ENCODE measurements at places on chromosomes 7 and 10. TPM values are rescaled to one million over a fixed set of nuclear protein-coding genes. Genes with fewer than 3 reads are reported as not detected.
A peak's percentile ranks its signal among the peaks of the same experiment; 100 is the strongest.

DNA sequence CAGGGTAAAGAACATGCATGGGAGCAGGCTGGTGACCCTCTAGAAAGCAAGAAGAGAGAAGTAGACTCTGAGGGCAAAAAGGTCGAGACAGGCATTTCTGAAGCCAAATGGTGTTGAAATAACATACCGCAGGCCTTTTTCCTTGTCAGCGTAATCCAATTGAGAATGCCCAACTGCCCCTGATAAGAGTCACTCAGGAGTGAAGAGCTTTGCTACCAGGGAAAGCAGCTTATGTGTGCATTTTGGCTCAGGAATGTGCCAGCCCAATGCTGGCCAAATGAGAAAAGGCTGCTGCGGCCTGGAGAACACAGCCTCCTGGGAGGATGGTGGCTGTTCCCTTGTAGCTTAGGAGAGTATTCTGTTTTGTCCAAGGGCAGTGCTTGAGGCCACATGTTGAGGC is 61.4 kb upstream of the NFKB2 start:
- peak; percentile 33 for DNase-seq

DNA sequence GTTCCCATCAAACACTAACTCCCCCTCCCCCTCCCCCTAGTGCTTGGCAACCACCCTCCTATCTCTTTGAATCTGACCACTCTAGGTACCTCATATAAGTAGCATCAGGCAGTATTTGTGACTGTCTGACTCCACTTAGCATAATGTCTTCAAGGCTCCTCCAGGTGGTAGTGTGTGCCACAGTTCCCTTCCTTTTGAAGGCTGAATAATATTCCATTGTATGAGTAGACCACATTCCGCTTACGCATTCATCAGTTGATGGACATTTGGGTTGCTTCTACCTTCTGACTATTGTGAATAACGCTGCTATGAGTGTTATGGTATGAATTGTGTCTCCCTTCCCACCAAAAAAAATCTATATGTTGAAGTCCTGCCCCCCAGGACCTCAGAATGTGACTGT is 89.6 kb downstream of the PRKAG2 start:
- DNase-seq = no peak

GRCh38 chr7:78412216-78412858 is 613.8 kb downstream of the PHTF2 start:
- DNase-seq = no peak

DNA sequence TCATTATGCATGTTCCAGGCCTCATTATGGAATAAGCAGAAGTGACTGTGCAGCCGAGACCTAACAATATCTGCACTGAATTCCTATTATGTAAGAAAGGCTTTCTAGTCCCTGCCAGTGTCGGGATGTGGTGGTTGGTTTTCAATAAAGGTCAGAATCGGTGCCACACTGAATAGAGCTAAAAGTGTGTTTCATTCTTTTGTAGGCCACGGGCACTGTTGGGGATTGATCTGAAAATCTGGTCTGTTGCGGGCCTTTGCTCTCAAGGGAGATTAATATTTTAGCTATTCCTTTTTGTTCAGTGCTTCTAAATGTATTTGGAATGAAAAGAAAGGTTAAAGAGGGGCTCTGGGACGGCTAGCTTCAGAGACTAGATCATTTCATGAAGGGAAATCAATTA is 559.4 kb upstream of the GALNT17 start:
- no peak for DNase-seq

DNA sequence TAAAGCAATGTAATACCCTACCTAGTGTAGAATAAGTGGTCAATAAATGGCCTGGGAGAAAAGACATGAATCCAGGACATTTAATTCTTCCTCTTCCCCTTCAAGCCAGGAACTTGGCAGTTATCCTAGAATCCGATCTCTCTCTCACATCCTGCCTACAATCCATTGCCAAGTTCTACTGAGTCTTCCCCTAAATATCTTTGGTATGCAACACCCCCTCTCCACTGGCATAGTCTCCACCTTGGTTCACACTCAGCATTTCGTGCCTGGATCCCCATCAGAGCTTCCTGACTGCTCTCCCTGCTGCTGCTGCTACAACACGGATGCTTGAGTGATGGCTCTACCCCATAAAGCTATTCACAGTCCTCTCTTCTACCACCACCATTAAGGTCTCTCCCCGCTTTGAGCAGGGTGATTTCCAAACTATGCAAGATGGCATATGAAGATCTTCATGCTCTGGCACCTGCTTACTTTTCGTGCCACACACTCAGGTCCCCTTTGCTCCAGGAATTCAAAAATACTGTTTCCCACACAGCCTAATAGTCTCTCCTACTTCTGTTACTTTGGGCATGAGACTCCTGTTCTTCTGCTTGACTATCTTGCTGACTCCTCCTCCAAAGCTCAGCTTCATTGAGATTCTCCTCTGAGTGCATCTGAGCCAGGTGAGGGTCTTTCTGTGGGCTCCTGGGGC is 4.8 kb downstream of the ANK3 start:
- peak; percentile 29 for DNase-seq

The PTER gene
- 11.8 TPM for total RNA-seq

DNA sequence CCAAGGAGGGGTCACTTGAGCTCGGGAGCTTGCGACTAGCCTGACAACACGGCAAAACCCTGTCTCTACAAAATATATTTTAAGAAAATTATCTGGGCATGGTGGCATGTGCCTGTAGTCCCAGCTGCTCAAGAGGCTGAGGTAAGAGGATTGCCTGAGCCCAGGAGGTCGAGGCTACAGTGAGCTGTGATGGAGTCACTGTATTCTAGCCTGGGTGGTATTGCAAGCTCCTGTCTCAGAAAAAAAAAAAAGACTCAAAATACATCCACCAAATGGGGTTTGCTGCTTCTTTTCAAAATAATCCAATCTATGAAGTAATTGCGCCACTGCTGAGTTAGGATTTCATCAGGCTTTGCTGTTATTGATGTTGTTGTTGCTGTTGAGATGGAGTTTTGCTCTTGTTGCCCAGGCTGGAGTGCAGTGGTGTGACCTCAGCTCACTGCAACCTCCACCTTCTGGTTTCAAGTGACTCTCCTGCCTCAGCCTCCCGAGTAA is 11.1 kb upstream of the VIM start:
- DNase-seq = no peak

DNA sequence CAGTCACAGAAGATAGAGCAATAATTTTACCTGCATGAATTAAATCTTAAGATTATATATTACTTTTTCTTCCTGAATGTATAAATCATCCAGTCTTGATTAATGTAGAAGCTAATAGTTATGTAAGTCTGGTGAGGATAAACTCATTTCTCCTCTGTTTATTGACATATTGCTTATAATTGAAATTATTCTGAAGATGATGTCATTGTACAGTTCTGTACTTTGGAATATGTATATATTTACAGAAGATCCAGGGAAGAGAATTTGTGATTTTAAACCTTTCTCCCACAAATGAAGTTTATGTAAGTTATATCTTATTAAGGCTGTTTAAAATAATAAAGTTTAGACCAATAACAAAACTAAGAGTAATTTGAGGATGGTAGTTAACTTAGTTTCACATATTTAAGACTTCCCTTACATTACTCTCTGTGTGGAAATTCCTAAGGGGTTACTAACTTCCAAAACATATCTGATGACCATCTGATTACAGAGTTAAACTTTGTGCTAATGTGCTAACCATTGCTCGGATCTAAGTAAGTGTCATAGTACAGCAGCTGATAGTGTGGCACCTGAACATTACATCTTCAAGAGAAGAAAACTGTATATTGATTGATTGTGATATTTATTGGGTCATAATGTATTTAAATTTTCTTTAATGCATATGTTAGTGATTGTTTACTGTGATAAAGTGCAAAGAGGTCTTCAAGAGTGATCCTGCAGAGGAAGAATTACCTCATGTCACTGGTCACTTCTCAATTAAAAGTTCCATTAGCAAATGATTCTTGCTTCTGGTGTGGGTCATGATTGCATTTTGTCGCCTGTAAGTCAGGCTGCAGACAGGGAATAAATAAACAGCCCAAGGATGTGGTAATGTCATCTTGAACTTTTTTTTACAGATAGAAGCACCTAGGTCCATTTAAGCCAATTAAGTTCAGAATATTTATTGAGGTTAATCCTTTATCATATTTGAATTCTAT is 96.9 kb downstream of the UBE3C start:
- DNase-seq = no peak

The RGS10 gene
- total RNA-seq = 42.7 TPM

GRCh38 chr7:139744768-139745677 is 32.8 kb downstream of the HIPK2 start:
- DNase-seq = no peak

The EPDR1 gene
- total RNA-seq = 23.2 TPM

The PTF1A gene
- total RNA-seq = not detected

- DNase-seq = no peak
Observed at GRCh38 chr10:88515235-88515634, 67.9 kb downstream of the RNLS start.

The PCLO gene
- total RNA-seq = 7.4 TPM

DNA sequence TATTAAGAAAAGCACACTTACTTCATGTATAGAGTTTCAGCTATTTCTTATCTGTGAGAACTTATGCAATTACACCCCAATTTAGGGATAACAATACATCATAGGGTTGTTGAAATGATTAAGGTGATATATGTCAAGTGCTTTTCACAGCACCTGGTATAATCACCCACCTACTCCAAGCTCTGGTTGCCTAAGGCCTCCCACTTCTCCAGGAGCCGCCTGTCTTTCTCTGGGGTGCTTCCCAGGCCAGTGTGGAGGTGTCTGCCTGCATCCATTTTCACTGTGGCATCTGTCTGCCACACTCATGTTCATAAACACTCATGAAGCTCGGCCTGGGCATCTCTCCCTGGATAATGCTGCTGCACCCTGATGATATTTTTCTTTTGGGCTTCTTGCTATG is 250.3 kb downstream of the STK31 start:
- no peak for DNase-seq

DNA sequence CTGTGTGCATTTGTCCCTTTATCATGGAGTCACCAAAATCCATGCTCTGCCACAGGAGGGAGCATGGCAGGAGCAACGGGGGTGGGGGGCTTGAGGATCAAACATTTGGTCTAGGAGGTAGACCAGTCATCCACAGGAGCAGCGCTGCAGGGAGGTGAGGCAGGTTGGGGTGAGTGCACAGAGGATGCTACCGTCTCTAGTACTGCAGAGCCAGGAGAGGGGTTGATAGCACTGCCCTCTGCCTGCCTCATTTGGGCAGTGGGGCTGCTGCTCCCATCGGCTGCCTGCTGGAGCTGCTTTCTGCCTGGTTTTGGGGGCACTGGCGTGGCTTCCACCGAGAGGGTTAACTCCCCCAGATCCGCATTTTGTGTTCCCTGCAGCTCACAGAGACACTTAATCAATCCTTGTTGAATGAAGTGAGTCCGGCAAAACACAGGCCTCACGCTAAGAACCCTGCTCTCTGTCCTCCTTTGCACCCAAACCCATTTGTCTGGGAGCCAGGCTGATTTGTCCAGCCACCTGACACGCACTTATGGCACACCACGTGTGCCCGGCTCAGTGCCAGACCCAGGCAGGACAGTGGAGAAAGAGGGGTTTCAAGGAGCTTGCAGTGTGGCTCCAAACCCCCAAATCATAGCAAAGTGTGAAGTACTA is 527.1 kb upstream of the FOXK1 start:
- DNase-seq = no peak

- no peak for DNase-seq
Observed at GRCh38 chr10:64209561-64209960, 688.4 kb downstream of the REEP3 start.

DNA sequence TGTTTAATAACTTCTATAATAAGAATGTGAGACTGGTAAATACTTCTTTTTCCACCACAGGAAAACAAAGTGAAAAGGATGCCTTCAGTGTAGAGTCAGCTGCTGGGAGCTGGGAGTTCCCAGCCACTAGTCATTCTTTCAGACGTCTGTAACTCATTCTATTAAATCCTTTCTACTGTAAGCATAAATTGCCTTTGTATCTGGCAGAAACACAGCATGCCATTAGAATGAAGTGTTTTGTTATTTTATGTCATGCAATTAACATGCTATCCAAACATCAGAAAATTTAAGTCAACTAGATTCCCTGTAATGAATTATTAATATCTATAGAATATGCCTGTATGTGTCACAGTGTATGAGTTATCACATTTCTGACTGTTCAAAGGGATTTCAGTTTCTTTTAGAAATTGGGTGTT is 14.3 kb downstream of the BPGM start:
- no peak for DNase-seq

DNA sequence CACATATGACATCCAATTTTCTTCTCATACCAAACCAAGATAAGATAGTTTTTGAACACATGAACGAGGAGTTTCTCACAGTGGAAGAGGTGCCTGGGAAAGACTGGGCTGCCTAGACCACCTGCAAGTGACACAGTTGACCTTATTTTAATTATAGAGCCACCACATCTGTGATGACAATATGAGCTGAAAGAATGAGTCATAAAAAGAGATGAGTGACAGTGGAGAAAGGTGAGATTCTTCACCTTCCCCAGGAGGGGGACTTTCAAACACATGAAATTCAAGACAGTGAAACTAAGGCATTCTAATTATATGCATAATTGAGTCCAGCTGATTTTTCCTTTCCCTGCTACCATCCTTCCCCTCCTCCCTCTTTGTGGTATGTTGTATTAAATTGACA is 475.5 kb downstream of the NXPH1 start:
- no peak for DNase-seq

DNA sequence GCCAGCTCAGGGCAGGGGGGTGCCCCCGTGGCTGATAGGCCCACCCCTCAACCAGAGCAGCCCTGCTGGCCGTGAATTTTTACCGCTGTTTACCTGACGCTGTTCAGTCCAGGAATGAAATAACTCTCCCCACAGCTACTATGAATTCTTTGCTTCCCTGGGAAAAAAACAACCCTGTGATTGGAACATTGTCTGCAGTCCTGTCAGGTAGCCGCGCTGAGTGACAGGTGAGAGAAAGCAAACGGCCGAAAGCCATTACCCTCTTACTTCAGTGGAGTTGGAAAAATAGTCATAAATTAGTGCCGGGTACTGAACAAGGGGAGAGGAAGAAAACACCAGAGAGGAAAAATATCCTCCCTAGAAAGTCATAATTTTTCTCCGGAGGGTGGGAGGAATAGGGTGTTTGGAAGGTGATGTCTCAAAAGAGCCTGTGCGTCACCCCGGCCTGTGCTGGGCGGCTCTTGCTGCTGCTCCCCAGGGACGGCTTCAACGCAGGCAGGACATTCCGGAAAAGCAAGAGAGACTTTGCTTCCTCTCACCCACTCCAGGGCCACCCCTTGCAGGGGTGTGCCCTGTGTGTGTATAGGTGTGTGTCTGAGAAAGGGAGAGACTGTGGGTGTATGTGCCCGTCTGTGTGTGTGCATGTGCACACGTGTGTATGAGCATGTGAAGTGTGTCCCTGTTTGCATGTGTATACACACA is 69.0 kb downstream of the CDH23 start:
- DNase-seq = no peak

- DNase-seq = no peak
Observed at GRCh38 chr7:26305090-26305868, 13.6 kb downstream of the SNX10 start.

The POU6F2 gene
- total RNA-seq = 7.9 TPM

GRCh38 chr10:126904818-126905701 is at the start of gene DOCK1:
TSS of gene DOCK1 (plus strand) at chr10:126905428. CDS start at chr10:126905518, 90 bp downstream.
- peak; percentile 65 for DNase-seq

The GDF2 gene
- total RNA-seq = not detected

The CPA4 gene
- total RNA-seq = 0.43 TPM
